ENCODE measurements at places on chromosomes 3 and 15.

DNA sequence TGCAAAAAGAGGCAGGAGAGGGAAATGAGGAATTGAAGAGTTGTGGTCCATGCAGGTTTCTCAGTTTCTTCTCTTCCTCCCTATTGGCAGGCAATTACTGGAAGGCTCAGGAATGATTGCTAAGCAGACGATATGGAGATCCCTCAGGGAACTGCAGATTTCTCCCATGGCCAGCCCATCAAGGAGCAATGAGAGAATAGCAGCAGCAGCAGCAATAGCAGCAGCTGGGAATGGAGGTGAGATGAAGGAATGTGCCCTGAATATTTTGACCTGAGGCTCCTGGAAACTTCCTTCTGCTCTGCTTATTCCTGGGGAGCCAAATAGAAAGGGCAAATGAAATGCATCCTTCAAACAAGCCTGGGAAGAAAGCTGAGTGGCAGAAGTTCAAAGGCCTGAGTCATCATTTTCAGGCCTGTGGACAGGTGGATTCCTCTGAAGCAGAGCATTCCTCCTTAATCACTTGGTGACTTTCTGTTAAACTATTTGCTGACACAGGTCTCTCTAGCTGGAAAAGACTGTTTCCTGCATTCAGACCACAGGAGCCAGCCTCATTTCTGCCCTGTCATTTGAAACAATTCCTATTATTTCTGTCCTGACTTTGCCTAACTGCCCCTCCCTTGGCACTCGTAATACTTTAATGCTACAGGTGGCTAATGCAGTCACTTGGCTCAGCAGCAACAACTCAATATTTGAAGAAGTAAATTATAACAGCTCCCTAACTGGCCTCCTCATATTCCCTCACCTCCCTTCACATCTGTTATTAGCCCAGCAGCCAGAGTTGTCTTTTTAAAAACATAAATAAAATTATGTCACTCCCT lies 146.9 kb upstream of the GADL1 start:
- DNase-seq, result no peak

GRCh38 chr15:92466834-92467233 lies 73.2 kb downstream of the ST8SIA2 start:
- no peak for DNase-seq

DNA sequence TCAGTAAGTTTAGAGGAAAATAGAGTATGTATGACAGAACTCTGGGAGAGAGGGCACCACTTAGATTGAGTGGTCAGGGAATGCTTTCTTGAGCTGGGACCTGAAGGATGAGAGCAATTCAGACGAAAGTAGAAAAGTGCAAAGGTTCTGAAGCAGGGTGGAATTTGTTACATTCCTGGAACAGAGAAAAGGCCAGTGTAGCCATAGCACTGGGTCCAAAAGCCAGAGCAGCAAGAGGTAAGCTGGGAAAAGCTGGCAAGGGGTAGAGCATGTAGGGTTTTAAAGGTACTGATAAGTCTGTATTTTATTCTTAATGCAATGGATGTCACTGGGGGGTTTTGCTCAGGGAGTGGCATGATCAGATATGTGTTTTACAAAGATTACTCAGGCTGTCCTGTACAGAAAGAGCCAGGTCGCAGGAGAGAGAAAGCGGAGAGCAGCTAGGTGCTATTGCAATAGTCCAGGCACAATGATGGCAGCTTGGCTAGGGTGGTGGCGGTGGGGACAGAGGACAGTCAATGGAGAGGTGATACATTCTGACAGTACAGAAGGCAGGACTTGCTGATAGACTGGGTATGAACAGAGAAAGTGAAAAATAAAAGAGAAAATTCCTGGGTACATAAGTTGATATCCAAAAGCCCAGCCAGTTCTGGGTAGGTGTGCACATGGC lies 17.0 kb downstream of the FSTL1 start:
- peak; percentile 35 for DNase-seq

- peak; percentile 83 for DNase-seq
Observed at GRCh38 chr3:30518181-30518864, 88.1 kb upstream of the TGFBR2 start.

DNA sequence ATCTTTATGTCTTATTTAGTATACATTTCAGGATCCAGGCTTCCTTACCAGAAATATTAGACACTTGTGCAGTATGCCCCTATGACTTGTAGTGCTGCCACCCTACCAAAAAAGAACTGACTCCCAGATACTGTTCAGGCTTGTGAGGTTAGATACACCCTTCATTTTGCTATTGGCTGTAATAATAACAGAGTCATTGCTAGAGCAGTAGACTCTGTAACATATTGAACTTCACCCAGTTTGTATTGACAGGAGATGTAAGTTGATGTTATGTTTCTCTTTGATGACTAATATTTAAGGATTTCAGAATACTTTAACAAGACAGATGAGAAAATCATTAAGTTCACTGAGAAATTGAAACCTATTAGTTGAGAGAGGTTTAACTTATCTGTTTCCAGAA lies 32.9 kb downstream of the RNF111 start:
- no peak for DNase-seq

DNA sequence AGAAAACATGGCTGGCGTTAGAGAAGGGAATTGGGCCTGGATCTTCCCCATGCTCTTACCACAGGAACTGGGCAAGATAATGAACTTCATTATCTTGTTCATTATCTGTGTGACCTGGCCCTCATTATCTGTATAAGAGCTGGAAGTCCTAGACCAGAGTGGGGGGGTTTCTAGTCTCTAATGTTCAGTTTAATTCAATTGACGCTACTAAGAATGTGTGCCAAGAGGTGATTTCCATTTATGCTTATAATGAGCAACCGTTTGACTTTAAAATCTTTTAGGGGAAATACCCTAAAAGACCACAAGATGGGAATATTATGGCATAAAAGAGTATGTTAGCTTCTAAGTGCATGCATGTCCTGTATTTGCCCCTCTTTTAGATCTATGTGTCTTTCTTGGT lies 59.1 kb upstream of the CSTA start:
- DNase-seq, result no peak

GRCh38 chr3:5051772-5052171 lies 70.3 kb upstream of the ARL8B start:
- DNase-seq, result no peak

- DNase-seq, result no peak
Observed at GRCh38 chr15:37098468-37099318, 1.7 kb downstream of the MEIS2 start.

DNA sequence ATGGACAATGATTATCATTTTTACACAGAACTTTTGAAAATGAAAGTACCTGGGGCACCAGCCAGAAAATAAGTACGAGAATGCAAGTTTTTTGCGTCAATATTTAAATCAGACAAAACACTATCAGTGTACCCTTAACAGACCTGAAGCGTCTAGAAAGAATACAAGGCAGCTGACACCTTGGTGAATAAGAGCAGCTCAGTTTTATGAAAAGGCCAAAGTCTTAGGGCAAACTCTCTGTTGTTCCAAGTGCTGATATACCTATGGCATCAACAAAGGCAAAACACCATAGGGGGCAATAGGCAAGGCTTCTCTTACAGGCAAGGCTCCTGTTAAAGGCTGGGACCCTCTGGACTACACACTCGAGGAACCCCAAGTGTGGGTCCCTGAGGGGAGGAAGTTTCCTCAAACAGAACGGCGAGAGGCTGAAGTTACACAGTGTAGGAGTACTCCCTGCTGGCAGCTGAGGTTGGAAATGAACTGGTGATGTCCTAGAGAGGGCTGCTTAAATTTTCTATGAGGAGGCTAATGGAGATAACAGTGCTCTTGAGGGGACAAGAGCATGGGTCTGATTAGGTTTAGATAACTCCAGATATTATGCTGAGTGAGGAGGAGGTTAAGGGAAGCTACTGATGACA lies 291.0 kb downstream of the TIGIT start:
- no peak for DNase-seq

DNA sequence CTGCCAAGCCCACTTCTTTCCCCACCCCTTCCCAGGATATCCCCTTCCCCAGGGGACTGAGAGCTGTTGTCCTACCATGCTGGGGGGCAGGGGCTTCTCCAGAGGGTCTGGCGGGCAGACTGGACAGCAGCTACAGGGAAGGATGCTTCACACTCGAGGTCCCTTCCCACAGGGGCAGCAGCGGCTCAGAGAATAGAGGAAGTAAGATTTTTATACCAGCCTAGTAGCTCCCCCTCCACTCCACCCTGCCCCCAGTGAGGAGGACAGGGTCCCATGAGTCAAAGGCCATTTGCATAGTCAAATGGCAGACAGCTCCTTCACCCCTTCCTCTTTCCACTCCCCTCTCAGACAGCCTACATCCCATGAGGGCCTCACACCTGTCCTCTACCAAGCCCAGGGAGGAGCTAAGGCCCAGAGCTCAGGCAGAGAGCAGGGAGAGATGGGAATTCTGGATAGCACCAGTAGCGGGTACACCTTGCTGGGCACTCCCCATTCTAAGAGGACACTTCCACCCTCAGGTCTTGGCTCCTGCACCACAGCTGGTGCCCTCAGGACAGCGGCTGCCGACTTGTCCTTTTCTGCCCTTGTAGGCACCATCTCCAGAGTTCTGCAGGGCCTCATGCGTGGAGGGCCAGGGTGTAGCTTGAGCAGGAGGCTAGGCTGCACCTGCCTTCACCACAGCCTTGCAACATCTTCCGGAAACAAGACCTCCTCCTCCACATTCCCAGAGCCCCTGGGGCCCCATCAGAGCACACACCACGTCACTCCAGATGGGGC lies at the start of gene TLR9:
TSS of gene TLR9 (minus strand) at position 194 of the 777 bp plus-strand sequence. CDS start at position 78, 116 bp downstream.
- no peak for DNase-seq

DNA sequence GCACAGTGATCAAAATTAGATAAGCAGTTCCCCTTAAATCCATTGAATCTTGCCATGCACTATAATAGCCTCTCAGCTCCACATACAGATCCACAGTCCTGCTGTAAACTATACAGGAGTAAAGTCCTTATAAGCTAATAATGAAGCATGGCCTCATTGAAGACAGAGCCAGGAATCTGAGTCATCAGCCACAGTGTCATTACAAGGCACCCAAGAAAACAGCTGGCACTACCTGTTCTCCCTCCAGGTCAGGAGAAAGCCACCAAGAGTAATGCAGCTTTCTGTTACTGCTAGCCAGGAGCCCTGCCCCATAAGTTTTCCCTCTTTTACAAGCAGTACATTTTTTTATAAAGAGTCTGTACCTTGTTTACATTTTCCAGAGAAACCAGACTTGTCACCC lies 27.3 kb downstream of the WDR49 start:
- DNase-seq, result no peak

DNA sequence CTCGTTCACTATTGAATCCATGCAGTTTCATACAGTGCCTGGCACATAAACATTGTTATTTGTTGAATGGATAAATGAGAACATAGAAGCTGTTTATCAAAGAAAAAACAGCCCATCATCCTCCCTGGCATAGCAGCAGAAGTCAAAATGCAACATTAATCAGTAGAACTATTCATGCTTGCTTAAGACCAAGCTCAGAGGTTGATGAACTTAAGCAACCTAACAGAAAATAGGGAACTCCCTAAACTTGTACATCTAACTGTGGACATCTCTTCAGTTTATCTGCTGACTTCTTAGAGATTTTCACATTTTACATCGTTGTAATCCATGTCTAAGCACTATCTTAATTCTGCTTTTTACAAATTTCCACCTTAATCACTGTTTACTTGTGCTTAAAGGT lies 29.2 kb downstream of the SENP8 start:
- DNase-seq, result no peak

DNA sequence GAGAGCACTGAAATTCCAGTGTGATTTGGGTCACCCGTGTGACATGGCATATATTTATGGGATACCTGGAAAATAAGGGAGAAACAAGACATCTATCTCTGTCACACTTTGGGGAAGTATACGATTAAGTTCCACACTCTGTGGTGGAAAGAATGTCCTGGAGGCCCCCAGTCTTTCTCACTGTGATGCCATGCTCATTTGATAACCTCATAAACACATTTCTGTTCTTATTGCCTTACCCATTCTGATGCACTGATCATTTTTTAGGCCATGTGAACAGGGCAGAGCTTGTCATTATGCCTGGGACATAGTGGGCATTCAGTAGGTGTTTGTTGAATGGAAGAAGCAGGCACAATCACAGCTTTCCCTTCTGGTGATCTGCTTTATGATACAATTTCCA lies 349.4 kb upstream of the TPRG1 start:
- DNase-seq, result no peak

- DNase-seq, result no peak
Observed at GRCh38 chr3:41574900-41575299, 375.6 kb downstream of the CTNNB1 start.

Data from coronary artery (tissue), 2 donors.